SK-N-MC (cell line): ENCODE measurements at places on chromosomes 1 and 21.

GRCh38 chr1:48236716-48237470 is 14.4 kb downstream of the SLC5A9 start:
- no peak for DNase-seq

- DNase-seq = no peak
Measured at GRCh38 chr1:70405780-70406416, 5.2 kb upstream of the CTH start.

GRCh38 chr1:203089651-203090045 is 3.8 kb upstream of the MYOG start:
- DNase-seq = no peak

DNA sequence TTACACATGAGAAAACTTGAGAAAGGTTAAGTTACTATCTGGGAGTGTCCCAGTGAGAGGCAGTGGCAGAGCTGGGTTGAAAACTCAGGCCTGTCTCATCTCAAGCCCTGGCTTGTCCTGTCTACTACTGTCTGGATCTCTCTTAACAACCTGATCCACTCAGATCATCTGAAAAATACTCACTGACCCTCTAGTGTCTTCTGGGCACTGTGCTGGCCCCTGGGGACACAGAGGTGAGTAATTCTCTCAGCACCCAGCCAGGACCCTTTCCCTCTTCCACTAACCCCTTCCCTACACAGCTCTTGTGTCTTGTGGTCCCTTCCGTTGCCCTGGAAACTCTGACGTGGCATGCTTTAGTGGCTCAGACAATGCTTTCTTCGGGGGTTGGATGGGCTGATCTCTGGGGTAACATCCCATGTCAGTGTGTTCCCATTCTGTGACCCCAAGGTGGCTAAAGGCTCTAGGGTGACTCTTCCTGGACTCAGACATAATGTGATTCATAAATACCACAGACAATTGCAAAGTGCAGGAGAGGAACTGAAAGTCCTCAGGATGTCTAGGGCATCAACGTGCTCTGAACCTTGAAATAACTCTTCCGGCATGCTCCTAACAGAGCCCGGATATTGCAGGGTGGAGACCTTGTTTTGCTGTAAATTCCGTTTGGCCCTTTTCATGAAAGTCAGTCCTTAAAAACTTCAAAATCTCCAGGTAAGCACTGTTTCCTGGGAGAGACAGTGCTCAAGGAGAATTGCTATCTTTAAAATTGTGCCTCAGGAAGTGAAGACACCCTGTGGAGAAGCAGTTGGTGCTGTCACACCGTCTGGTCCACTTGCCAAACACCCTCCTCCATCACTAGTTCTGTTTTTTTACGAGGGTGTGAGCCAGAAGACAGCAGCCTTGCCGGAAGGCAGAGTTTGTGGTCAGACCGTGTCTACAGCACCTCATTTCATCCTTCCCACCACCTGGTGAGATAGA is 4.0 kb downstream of the SHISAL2A start:
- no peak for DNase-seq

DNA sequence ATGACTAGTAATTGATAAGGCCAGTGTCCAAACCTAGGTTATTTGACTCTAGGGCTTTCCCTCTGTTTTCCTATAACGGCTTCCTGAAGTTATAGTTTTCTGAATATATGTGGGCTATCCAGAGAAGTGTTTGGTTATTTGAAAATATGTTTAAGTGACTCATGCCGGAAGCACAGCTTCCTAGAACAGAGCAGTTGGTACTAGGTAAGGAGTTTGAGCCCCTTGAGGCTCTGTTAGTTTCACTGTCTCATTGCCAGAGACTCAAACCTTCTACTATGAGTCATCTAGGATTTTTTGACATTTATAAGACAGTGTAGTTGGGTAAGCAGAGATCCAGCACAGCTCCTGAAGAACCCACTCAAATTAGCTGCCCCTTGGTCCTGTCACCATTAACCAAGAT is 27.1 kb upstream of the LEPR start:
- DNase-seq = no peak

- no peak for DNase-seq
Measured at GRCh38 chr1:57063406-57064125, 97.8 kb upstream of the C8B start.

DNA sequence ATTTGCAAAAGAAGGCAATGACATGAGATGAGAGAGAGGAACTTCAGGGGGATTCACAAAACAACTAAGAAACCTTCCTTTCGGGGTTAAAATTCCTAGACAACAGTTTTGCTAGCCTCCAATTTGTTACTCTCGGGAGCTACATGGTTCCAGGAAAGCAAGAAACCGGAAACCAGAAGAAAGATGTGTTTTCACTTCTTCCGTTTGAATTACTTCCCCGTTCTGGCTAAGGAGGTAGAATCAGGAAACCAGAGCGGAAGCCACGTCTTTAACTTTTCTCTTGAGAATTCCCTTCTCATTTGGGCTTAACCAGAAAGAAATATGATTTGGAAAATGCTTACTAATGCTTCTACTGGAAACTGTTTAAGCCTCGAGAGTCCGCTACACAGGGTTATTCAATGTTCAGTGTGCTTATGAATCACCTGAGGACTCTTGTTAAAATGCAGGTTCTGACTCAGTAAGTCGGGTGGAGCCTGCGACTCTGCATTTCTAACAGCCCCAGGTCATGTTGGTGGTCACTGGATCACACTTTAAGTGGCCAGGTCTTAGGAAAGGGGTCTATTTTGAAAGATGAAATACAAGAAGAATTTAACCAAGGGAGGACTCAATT is 43.5 kb upstream of the MCOLN3 start:
- peak; percentile 34 for DNase-seq

DNA sequence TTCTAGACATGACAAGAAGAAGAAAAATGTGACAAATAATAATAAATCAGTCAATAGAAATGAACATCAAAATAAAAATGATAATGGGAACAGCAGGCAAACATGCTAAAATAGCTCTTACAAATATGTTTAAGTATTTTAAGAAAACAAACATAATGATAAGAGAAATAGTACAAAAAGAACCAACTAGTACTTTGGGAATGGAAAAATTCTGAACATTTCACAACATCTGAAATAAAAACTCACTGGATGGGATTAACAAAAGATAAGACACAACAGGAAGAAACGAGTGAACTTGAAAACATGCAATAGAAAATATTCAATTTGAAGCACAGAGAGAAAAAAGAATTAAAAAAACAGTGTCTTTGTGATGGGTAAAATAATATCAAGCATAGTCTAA is 115.2 kb upstream of the TSPAN2 start:
- DNase-seq = no peak

GRCh38 chr1:169348383-169349036 is 19.1 kb downstream of the NME7 start:
- peak; percentile 58 for DNase-seq

GRCh38 chr1:205249651-205250050 is 21.9 kb downstream of the TMCC2 start:
- DNase-seq = no peak

GRCh38 chr1:176033474-176033873 is 173.6 kb downstream of the COP1 start:
- DNase-seq = no peak

GRCh38 chr21:40185208-40185607 is 318.0 kb downstream of the PCP4 start:
- DNase-seq = no peak

DNA sequence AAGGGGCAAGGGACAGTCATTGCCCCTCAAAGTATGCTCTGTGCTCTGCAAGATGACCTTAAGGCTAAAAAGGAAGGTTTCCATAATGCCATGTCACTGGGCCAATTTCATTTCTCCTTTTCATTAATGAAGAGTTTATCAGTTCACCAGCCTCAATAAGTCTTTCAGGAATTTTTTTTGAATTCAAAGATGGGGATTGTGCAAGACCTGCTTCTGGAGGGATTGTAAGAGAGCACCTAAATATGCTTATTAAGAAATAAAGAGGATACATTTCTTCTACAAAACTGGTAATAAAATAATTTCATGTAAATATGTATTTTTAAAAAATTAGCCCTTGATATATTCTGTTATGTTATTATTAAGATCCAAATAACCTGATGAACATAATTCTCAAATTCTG is 86.8 kb upstream of the RGS4 start:
- no peak for DNase-seq
